ENCODE measurements at places on chromosomes 4 and X.

DNA sequence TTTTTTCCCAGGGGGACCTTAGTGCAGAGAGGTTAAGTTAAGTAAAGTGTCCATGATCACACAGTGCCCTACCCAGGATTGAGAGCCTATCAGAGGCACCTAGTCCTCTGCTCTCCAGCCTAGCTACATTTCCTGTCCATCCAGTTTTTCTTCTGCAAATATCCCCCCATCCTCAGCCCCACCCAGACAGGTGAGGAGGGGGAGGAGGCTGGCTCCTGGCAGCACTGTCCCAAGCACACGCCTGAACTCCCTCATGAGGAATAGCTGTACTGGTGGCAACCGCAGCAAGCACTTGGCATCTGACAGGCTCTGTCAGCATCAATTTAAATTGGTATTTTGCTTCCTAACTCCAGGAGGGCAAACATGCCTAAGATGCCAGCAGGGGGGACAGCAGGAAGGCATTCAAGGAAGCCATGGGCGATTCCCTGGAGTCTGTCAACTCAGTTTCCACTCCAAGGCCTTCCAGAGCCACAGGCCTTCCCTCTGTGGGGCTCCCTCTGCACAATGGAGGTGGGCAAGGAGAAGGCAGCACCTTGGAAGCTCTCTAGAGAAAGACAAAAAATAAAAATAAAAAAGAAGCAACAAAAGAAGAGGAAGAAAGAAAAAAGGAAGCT is 6.4 kb upstream of the FRMPD3 start:
- DNase-seq, result no peak

DNA sequence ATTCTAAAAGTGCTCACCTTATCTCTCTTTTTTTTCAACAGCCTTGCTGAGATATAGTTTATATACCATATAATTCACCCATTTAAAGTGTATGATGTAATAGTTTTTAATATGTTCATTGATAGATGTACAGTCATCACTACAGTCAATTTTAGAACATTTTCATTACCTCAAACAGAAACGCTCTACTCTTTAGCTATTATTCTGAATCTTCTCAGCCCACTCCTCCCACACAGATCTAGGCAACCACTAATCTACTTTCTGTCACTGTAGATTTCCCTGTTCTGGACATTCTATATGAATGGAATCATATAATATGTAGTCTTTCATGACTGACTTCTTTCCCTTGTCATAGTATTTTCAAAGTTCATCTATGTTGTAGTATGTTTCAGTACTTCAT is 22.6 kb downstream of the MND1 start:
- DNase-seq, result no peak

GRCh38 chr4:32254216-32254615 is 1534.0 kb downstream of the PCDH7 start:
- DNase-seq, result no peak

DNA sequence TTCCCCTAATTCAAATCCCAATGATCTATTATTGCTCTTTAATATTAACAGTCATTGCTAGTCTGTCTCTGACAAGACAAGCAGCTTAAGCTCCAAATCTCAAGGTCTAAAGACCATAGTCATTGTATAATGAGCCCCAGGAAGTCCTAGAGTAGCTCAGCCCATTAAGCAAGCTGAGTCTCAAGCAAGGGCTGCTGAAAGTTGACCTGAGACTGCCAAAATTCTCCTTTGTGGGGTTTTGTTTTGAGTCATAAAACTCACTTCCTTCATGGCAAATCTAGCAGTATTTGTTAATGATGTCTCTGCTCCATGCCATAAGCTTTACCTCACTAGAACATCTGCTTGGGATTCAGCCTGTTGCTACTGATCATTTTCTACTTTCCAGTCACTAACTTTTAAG is 313.2 kb downstream of the ANTXR2 start:
- no peak for DNase-seq

DNA sequence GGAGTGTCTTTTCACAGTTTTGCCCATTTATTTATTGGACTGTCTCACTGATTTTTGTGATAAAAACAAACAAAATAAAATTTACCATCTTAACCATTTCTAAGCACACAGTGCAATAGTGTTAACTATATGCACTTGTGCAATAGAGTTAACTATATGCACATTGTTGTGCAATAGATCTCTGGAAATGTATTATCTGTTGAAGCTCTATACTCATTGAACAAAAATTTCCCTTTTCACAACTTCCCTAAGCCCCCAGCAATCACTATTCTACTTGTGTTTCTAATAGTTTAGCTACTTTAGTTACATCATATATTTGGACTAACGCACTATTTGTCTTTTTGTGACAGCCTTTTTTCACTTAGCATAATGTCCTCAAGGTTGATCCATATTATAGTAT is 59.7 kb upstream of the BEX4 start:
- DNase-seq, result no peak

DNA sequence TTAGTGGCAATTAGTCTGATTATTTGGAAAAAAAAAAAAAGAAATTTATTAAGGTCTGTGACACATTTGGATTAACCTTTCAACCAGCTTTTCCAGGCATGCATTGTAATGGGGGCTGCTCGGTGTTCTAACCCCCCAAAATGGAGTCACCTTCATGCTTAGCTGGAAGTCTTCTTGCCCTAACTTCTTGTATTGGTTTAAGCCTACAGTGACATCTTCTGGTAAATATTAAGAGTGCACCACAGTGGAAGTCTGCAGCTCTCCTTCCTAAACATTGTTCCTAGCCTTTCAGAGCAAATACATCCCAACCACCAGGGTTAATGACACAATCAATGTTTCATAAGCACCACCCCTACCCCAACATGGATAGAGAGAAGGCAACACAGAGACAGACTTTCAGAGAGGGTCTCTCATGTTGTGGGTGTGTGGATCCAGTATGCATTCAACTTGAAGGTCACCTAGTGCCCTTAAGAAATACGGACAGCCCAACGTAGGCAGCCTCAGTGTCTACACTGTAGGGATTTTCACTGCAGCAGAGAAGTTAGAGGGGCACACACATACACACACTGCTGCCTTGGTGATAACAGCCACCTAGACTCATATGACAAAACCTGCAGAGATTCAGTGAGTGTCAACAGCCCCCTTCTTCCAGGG is 142.9 kb upstream of the MBNL3 start:
- no peak for DNase-seq

- DNase-seq, result no peak
These were observed 179.4 kb downstream of the RBM46 start for GRCh38 chr4:154960476-154960875.

Measured in stimulated activated CD8-positive, alpha-beta memory T cell treated with anti-CD3 and anti-CD28 coated beads, Interleukin-2, amount 100 ng/mL, for 1 hour (primary cell).